NB4 (cell line): ENCODE measurements at places on chromosomes 2 and 18.
A peak's percentile ranks its signal among the peaks of the same experiment; 100 is the strongest.

- DNase-seq = peak; percentile 8
These were observed 670.7 kb downstream of the ERBB4 start for GRCh38 chr2:211867845-211868451.

- DNase-seq = no peak
These were observed 139.1 kb downstream of the C1D start for GRCh38 chr2:67923696-67924095.

- no peak for DNase-seq
These were observed 12.1 kb upstream of the FAHD2A start for GRCh38 chr2:95390272-95390880.

GRCh38 chr2:223051693-223052289 is at the start of gene KCNE4:
Gene KCNE4 (plus strand): TSS chr2:223052190. CDS start chr2:223052831, 641 bp downstream.
- DNase-seq = no peak

DNA sequence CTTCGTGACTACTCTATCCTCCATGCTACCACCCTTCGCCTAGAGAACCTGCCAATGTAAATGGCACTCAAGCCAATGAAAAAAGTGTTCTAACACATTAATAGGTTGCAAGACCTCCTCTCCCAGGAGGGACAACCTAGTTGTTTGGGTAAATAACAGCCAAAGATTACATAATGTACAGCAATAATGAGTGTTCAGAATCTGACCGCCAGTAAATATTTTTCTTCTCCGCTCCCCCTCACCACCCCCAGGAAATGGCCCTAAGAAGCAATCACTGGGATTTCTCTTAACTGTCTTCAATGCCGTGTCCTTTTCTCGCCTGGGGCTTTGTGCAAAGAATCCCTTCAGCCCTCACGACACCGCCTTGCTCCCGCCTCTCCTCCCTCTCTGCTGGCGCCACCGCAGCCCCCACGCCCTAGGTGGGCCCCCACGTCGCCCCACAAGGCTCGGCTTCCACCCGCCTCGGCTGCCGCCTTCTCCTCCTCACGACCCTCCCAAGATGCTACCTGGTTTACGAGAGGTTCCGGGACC is 458 bp downstream of the HYCC2 start:
- peak; percentile 65 for DNase-seq

- DNase-seq = no peak
These were observed 383.0 kb upstream of the SMIM21 start for GRCh38 chr18:75810516-75810915.

DNA sequence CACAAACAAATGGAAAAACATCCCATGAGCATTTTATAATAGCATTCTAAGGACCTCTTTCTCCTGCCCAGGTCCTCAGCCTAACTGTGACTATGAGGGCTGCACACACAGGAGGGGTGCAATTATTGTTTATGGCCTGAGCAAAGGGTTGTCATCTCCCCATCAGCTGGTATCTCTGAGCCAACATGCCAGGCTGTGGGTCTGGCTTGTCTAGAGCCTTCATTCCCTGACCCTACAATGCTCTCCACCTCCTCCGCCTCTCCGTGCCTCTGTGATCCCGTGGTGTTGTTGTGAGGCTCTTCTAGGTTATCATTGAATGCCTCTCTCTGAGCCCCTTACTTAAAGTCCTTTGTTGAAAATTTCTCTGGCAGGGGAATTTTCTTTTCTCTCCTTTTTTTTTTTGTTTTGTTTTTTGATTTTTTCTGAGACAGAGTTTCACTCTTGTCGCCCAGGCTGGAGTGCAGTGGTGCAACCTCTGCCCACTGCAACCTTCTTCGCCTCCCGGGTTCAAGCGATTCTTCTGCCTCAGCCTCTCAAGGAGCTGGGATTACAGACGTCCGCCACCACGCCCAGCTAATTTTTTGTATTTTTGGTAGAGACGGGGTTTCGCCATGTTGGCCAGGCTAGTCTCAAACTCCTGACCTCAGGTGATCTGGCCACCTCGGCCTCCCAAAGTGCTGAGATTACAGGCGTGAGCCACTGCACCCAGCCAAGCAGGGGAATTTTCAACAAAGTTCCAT is 126.4 kb downstream of the SMAD7 start:
- DNase-seq = no peak

- DNase-seq = peak; percentile 37
These were observed 43.6 kb downstream of the TSPYL6 start for GRCh38 chr2:54212456-54212855.

DNA sequence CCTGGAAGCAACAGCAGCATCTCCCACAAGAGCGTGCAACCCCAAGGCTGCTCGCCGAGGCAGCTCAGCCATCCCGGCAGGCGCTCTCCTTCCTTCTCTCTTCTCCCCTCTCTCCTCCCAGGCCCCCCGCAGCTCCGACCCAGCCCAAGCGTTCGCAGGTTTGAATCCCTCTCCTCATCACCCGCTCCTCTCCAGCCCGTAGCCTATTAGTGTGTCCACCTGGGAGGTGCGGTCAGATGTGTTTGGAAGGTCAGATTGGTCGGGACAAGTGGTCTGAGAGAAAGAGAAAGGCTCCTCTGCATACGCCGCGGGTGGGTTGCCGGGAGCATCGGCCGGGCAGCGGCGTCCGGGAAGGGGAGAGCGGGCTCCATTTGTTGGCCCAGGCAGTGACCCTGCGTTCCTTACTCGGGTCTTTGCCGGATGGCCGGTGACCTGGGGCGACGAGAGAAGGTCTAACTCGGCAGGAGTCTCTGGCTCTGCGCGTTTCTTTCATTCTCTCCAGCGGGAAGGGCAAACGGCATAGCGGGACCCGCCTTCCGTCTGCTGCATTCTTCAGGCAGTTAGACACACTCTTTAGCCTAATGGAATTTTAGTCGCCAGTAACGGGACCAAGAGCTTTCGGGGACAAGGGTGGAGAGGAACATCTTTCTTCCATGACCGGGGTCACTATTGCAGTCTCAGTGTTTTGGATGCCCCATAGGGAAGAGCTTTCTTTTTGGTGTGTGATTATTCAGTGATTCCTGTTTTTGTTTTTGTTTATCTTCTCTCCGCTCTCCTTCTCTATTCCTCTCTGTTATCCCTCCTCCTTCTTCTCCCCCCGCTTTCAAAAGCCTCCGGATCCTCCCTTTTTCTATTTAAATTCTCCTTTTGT is 1.1 kb upstream of the TMEFF2 start:
- DNase-seq = no peak

- no peak for DNase-seq
These were observed 663.3 kb upstream of the CHAC2 start for GRCh38 chr2:53104263-53104662.

- peak; percentile 55 for DNase-seq
These were observed 901 bp upstream of the MFSD6 start for GRCh38 chr2:190407246-190407661.

DNA sequence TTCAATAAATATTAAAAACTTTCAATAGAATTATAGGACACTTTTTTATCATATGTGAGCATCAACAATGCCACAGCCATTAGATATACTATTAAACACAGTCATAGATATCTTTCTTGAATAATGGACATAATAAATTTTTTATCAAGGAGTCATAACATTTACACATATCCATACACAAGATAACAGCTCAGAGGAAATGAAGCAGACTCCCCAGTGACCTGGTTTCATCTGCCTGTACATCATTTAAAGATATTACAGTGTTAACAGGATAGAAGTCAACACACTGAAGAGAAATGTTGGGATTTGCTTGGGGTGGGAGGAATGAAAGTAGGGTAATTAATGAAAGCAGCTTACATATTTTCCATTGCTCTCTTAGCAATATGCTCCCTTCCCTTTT is 5.1 kb downstream of the SCG2 start:
- DNase-seq = no peak

DNA sequence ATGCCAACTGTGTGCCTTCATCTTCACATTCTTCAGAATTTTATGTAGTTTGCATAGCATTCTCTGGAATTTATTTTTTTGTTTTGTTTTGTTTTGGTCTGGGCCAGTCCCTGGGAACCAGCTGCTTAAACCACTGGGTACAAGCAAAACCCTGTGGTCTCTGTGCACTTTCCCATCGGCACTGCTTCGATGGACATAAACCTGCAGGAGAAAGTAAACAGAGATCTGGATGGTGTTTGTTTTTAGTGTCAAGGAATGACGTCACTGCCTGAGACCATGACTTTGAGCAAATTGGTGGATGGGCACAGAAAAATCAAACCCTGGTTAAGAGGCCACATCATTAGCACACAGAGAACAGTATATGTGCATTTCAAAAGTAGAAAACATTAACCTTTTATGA is 64.7 kb upstream of the RASGRP3 start:
- no peak for DNase-seq

DNA sequence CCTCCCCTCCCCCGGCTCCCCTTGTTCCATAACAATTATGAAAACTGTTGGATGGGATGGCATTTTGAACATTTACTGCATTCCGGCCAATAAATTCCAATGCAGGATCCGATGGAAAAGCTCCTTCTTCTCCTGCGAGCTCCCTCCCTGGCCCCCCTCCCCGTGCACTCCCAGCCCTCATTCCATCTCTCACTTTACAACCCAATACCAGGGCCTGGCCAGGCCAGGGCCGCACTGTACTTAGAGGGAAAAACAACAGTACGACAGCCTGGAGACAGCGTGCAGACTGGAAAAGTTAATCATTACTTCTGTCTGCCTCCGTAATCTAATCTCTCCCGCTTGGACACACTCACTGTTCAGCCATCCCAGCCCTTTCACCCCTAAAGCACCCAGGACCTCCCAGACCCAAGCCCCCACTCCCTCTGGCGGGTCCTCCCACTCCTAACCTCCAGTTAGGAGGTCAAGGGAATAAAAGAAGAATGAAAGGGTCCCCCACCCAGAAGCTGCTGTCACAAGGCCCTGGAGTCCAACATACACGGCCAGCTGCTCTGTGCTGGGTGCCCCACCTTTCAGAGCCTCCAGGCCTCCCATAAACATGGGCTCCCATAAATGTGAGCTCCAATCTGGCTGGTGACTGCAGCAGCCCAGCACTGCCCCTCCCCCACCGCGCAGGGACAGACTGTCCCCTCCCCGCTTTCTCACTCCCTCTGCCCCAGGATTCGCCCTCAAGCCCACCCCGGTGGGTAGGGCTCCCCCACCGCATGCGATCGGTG is 20.6 kb downstream of the SMAD7 start:
- no peak for DNase-seq

GRCh38 chr18:7116792-7117389 is 706 bp downstream of the LAMA1 start:
- DNase-seq = no peak

- DNase-seq = peak; percentile 72
These were observed 24.0 kb upstream of the MAP3K20 start for GRCh38 chr2:173051463-173052215.

DNA sequence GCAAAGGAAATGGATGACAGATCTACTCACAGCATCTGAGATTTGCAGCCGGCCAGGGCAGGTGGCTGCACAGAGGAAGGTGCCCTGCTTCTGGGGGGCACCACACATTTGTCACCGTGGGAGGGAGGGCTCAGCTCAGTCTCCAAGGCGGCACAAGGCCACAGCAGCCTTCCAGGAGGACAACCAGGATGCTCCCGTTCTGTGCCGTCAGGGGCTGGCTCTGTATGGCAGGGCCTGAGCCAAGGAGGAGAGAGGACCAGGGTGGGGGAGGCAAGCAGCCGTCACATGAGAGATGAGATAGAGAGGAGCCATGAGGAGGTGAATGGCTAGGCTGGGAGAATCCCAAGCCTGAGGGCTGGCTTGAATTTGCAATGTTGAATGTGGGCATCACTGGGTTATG is 4.6 kb upstream of the BOK start:
- no peak for DNase-seq

DNA sequence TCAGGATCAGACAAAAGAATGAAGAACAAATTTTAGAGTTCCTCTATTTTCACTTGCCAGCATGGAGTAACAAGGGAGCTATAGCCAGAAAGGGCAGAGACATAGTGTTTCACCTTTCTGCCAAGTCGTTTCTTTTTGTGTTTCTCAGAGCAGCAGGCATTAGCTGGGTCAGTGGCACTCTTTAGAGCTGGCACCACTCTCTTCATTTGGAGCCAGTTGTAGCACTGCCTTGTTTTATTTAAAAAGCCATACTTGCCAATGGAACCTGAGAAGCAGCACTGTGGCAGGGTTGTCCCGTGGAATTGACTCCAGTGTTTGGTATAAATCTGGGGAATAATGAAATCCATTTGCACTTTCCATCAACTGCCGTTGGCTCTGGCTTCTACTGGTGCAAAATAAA is 64.0 kb downstream of the LRRTM4 start:
- no peak for DNase-seq

- no peak for DNase-seq
These were observed 854.3 kb downstream of the LRRTM4 start for GRCh38 chr2:76667821-76668271.

GRCh38 chr2:134197445-134197844 is 56.4 kb upstream of the MGAT5 start:
- DNase-seq = no peak

GRCh38 chr2:158102446-158102845 is 770 bp downstream of the UPP2 start:
- DNase-seq = no peak

GRCh38 chr18:27685091-27685490 is 491.8 kb downstream of the CDH2 start:
- DNase-seq = no peak

GRCh38 chr2:188957646-188958045 is 16.5 kb upstream of the COL3A1 start:
- no peak for DNase-seq

- DNase-seq = peak; percentile 51
These were observed 131.4 kb upstream of the SLC1A4 start for GRCh38 chr2:64857581-64858471.

DNA sequence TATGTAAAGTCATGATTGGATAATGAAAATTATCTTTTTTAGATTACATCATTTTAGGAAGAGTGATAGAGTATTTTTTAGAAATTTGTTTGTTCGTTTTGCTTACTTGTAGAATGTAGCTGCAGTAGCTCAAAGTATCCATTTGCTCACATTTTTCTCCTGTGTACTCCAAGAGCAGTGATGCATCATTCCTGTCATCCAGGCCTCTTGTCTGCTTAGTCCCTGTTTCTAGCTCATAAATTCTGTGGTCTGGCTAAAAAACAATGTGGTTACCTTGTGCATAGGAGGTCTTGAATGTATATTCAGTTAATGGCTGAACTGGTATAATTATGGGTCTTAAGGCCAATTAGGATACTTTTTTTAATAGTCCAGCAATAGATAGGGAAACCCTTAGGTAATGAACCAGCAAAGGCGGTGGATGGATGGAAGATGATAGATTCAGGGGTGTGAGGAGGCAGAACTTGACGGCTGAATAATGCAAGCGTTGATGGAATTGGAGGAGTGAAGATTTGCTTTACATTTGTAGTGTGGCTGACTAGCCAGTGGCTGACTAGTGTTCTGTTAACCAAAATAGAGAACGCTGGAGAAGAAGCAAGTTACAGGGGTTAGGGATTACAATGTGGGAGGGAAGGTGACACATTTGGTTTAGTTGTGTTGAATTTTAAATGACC is 145.0 kb downstream of the ZNF407 start:
- no peak for DNase-seq
